C1 segment of cervical spinal cord (tissue), 14 donors: ENCODE measurements at places on chromosomes 5 and 9.

- DNase-seq, result no peak
These were observed 62.3 kb downstream of the MAST4 start for GRCh38 chr5:66658516-66658915.

DNA sequence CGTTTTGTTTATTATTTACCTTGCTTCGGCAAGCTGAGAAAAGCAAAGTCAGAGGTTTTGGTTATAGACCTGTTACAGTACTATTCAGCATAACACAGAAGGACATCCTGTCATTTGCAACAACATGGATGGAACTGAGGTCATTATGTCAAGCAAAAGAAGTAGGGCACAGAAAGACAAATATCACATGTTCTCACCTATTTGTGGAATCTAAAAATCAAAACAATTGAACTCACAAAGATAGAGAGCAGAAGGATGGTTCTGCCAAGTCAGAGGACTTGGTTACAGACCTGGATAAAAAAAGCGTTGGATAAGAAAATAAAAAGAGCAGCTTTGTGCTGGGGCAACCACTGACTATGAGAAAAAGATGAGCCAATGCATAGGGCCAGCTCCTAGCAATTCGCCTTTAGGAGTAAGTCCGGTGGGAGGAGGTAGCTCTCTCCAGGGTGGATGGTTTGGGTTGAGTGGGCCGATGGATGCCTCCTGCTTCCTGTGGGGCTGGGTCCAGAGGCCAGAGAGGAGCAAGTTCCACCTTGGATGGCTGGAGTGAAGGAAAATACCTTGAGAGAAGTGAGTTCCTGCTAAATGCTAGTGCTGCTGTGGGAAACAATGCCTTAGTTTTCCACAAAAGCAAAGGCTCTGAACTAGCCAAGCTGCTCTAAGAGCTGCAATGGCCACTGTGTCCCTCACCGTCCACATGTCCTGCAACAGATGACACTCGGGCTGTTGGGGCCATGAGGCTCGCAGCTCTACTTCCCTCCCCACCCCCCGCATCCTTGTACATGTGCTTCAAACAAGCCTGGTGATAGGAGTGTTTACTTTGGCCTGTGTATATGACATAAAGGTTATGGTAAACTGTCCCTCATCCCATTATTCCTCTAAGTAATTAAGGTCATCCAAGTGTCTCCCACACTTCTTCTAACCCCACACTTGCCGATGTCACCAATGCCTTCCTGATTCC, 38.4 kb downstream of the ACOT12 start:
- DNase-seq, result no peak

DNA sequence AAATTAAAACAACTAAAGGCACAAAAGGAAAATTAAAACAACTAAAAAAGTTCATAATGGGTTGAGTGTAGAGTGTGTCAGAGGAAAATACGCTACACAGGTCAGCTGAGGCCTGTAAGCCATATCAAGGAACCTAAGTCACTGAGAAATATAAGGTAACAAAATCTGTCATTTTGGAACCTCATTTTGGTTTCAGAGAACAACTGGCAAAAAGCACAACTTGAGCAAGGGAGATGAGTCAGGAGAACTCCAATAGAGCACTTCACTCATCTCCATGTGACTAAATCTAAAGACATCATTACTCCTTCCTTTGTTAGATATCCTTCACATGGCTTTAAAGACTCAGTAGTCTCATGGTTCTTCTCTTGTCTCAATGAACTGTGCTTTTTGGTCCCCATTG, 269.4 kb upstream of the POU5F2 start:
- no peak for DNase-seq

- no peak for DNase-seq
These were observed 270.4 kb upstream of the DMRT1 start for GRCh38 chr9:571066-571465.

DNA sequence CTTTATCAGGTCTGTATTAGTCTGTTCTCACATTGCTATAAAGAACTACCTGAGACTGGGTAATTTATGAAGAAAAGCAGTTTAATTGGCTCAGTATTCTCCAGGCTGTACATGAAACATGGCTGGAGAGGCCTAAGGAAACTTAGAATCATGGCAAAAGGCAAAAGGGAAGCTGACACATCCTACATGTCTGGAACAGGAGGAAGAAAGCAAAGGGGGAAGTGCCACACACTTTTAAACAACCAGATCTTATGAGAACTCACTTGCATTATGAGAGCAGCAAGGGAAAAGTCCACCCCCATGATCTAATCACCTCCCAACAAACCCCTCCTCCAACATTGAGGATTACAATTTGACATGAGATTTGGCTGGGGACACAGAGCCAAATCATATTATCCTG, 132.1 kb downstream of the PCSK1 start:
- DNase-seq, result no peak

- DNase-seq, result no peak
These were observed 231.3 kb downstream of the ZSWIM6 start for GRCh38 chr5:61563401-61563800.

- DNase-seq, result no peak
These were observed 12.1 kb downstream of the CCL28 start for GRCh38 chr5:43400082-43400481.

GRCh38 chr9:4262735-4263141, 37.1 kb downstream of the GLIS3 start:
- no peak for DNase-seq

- no peak for DNase-seq
These were observed 92.8 kb upstream of the SLCO6A1 start for GRCh38 chr5:102591650-102592049.

DNA sequence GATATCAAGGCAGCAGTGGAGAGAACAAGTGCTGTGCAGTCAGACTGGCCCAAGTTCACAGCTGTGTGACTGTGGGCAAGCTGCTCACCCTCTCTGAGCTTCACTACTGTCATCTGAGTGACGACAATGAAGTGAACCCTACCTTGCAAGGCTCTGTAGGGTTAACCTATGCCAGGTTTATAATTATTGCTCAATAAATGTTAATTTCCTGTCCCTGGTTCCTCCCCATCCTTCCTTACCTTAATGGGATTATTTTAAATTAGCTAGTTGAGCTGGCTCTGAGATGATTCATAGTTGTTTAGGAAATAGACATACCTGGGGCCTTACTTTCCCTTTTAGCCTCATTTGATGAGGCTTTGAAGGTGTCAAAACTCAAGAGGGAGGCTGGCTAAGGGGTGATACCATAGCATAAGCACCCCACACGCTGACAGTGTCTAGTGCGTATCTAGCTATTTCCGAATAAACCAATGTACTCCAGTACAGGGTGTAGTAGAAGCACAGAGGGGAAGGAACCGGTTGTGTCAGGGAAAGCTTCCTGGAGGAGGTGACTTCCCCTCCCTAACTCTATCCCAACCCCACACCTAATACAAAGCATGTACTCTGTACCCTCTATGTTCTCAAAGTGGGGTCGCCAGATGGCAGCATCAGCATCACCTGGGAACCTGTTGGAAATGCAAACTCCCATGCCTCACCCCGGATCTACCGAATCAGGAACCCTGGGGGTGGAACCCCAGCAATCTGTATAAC, 63.3 kb upstream of the SLC25A51 start:
- DNase-seq, result no peak

DNA sequence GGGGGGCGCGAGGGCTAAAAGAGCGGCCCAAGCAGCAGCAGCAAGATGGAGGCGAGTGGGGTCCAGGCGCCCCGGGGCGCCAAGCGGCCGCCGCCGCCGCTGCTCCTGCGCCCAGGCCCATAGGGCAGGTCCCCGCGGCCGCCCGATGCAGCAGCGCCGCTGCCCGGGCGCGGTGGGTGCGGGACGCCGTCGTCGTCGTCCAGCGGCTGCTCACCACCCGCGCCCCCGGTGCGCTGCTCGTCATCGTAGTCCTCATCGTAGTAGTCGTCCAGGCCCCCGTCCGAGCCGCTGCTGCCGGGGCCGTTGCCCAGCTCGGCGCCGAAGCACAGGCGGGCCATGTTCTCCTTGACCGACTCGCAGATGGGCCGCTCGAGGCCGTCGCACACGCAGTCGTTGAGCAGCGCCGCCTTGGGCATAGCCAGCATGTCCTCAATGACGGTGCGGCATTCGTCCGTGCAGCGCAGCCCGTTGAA, 1.5 kb downstream of the GAS1 start:
- peak; percentile 27 for DNase-seq

GRCh38 chr9:134693011-134693410, 51.4 kb downstream of the COL5A1 start:
- DNase-seq, result no peak

DNA sequence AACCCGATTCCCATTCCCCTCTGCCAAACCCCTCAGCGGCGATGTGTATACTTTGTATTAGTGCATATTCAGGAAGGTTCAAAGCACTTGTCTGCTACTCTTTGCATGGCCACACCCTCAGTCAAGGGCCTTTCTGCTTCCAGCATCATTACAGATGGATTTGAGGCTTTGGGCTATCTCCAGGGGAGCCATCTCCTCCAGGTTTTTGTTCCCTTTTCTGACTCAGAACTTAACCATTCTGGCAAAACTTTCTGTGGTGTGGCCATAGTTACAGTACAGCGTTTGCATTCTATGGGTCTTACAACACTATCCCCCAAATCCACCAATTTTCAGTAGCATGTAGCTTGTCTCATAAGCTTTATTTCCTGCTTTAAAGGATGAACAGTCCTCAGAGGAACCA, 36.0 kb upstream of the SVEP1 start:
- DNase-seq, result no peak

GRCh38 chr5:123855609-123856008, 343.6 kb downstream of the CSNK1G3 start:
- no peak for DNase-seq

DNA sequence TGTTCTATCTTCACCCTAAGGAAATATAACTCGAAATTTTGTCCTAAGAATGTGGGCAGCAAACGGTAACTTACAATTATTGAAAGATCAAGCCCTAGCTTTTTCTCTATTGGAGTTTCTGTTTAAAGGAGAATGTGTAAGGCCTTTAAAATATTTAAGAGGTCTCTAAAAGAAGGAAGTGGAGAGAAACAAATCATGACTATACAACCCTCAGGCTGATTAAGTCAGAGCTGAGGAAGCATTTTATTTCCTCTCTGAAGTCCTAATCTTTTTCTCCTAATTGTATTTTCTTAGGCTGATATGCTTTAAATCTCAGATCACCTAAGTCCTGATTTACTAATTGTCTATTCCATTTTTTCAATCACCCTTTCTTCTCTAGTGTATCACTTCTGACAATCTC, 1708.8 kb upstream of the C9orf72 start:
- DNase-seq, result no peak

GRCh38 chr5:60677850-60678664, 21.9 kb downstream of the DEPDC1B start:
- DNase-seq, result no peak

GRCh38 chr5:127210042-127210441, 80.6 kb upstream of the MEGF10 start:
- no peak for DNase-seq

DNA sequence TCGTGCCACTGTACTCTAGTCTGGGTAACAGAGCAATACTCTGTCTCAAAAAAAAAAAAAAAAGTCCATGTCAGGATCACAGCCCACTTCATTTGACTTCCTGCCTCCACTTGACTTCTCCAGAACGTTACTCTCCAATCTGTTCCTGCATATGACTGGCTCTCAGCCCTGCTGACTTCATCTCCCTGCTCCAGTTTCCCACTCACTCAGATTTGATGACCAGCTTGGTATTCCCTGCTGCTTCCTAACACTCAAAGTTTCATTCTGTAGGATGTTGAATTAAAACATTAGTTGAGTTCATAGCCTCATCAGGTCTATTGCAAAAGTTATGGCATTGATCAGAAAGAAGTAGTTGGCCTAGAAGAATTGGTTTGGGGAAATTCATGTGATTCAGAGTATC, 52.3 kb downstream of the UGCG start:
- no peak for DNase-seq

DNA sequence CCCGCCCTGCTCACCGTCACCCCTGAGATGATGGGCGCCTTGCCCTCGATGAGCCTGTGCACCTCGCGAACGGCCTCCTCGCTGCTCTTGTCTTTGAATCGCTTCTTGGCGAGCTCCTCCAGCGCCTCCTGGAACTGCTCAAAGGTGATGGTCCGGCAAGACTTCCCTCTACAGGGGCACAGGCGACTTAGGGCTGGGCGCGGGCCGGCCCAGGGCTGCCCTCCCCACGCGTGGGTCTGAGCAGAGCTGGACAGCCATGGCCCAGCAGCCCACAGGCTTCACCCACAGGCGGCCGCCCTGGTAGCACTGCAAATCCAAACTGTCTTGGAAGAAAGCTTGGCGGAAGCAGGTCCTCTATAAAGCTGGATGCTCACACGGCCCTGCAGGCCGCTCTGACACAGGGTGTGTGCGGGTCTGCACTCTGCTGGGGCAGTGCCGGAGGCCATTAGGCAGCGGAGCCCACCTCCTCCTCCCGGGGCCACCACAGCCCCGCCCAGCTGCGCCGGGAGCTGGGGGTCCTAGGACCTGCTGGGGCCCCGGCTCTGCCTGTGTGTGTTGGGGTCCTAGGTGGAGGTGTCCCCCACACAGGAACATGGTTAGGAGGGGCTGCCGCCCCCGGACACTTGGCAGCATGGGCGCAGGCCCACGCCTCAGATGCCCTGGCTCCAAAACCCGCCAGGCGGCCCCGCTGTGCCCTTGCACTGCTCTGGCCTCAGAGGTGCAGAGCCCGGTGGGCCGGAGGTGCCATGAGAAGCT, 27.0 kb downstream of the TPPP start:
- no peak for DNase-seq

- no peak for DNase-seq
These were observed 640 bp upstream of the DPM2 start for GRCh38 chr9:127938298-127938690.

- no peak for DNase-seq
These were observed 653.6 kb downstream of the RAB3C start for GRCh38 chr5:59236448-59236847.

- no peak for DNase-seq
These were observed 12.1 kb downstream of the MAN2A1 start for GRCh38 chr5:109701792-109702191.

DNA sequence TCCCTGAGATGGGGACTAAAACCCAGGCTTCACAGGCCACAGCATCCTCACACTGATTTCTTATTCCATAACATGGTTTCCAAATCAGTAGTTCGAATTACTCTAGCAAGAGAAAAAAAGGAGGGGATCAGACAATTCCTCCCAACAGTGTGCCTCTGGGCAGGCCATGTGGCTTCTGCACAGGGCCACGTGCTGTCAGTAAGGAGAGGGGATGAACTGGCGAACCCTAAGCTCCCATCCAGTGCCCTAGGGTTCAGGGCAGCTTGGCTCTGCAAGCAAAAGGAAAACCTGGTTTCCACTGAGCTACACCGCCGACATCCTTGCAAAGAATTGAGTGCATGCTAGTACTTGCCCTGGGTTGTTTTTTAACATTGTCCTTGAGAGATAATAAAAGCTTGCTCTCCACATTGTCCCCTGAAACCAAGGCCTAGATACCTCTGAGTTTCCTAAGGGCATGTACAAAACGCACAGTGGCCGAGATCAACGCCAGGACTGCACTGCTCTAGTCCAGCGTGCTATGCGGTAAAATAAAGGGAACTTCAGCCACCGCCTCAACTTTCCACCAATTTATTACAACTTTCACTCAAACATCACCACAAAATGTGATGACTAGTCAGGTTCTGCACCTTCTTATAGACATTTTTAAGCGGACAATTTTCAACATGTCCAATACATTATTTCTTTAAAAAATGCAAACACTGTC, 4.5 kb downstream of the CAMSAP1 start:
- no peak for DNase-seq
